AG09319 (cell line): ENCODE measurements at places on chromosomes 12 and 14.
A peak's percentile ranks its signal among the peaks of the same experiment; 100 is the strongest.

DNA sequence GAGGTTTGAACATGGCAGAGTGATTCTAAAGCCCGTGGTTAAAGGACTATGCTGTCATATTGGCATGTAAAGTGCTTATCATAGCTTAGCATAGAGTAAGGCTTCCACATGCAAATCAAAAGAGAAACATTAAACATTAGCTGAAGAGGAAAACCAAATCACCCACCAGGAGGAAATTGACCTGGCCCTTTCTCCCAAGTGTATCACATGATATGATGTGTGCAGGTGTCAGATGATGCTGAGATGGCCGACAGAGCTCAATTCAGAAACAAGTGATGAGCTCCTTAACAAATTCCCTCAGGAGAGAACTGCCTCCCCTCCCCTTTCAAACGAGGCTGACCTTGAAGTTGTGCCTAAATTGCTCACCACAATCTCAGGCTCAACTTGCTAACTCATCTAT is 217.1 kb upstream of the BTG1 start:
- DNase-seq = no peak

GRCh38 chr12:67520606-67521005 is 127.9 kb upstream of the DYRK2 start:
- DNase-seq = no peak

- no peak for DNase-seq
Observed at GRCh38 chr12:43761500-43761899, 2.7 kb downstream of the IRAK4 start.

DNA sequence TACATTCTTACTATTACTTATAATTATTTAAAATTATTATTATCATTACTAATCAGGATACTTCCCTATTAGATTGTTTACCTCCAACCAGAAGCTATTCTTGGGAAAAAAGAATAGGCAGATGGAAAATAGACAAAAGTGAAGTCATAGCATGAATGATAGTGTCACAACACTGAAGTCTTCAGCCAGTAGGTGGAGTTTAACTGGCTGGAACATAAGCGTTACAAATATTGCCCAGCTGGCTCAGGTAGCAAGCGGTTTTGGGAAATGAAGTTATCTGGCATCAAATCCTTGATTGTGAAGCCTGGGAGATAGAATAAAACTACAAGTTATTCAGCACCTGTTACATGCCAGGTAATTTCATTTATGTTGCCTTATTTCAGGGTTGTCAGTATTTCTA is 762.9 kb downstream of the C12orf50 start:
- DNase-seq = no peak

- DNase-seq = no peak
Observed at GRCh38 chr12:89155826-89156225, 196.5 kb downstream of the DUSP6 start.

- no peak for DNase-seq
Observed at GRCh38 chr14:68446243-68447040, 346.4 kb downstream of the ZFP36L1 start.

DNA sequence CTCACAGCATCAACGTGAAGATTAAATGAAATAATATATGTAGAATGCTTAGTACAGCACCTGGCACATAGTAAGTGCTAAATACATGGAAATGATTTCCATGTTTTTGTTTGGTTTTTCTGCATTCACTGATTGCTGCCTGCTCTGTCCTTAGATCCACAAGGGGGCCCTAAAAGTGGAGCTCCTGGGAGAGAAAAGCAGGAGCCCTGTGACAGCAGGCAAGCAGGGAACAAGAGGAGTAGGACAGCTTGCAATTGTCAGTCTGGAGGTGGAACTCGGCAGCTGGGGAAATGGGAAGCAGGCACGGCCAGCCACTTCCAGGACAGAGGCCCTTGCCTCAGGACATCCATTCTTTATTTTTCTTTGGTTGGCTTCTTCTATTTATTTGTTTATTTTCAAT is 292.9 kb downstream of the BMP4 start:
- no peak for DNase-seq

DNA sequence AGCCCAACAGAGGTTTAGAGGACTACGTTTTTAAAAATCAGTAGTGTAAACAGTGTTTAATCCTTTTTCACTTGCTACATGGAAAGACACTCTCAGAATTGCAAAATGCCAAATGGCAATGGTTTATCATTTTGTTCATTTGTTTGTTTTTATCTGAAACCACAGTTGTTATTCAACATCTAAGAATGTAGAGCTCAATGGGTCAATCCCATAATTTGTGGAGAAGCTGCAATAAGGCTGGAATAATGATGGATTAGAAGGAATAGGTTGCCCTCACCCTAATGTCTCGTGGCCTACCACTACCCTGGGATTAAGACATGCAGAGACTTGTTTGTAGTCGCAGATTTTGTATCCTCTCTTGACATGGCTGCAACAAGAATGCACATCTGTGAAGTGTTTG is 115.7 kb downstream of the LLPH start:
- DNase-seq = peak; percentile 65

DNA sequence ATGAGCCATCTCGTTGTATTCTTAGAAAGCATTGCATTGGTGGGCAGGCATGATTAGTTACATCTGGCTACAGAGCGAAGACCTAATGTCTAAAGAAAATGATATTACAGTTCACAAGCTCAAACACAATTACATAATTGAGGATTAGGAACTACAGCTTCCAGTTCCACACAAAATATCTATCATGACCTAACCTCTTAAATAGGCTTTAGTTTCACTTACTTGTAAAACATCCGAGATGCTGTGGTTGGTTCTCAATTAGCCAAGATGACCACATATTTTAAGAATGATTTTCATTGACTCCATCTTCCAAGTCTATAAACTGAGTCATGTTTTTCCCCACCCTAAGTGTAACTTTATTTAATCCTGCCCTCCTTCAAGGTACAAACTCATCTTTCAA is 69.5 kb downstream of the LRIG3 start:
- no peak for DNase-seq

GRCh38 chr14:31541702-31542101 is 19.5 kb upstream of the NUBPL start:
- DNase-seq = no peak

- DNase-seq = no peak
Observed at GRCh38 chr14:45095143-45095542, 11.2 kb downstream of the PRPF39 start.

DNA sequence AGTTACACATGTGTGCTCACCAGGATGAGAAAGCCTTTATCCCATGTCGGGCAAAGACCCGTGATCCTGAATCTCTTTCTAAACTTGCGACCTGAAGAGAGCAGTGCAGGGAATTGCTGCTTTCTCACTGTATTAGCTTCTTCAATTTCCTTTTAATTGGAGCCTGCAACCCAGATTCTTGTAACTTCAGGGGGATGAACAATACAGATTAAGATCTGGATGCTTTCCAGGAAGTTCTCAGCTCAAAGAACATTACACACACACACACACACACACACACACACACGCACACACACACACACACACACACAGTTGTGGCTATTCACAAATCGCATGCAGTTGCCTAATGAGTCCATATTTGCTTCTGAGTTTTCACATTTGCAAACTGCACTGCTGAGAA is 268.3 kb downstream of the NPAS3 start:
- DNase-seq = no peak

DNA sequence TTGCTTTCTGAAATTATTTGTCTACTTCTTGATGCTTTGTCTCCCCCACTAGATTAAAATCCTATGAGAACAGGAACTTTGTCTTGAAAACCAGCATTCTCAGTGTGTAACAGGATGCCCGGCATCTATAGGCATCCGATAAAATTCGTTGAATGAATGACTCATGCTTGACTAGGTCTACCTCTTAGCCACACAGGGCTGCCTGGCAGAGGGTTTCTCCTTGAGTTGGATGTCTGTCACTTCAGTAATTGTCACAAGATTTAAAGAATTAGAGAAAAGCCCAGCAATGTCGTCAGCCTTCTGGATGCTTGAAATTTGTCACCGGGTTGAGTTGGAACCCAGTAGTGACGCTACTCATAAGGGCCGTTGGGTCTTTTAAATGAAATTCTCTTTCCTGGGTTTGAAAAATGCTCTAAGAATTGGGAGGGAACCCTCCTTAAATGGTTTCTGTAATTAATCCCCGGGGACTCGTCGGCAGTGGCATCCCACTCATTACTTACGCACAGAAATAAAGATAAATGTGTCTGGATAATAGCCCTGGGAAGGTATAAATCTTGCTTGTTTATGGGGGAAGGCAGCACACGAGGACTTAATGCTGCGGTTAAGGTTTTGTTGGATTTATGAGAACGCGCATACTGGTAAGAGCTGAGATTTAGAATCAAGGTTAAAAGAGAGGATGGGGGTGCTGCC is 194.1 kb downstream of the AACS start:
- no peak for DNase-seq

- no peak for DNase-seq
Observed at GRCh38 chr12:120117961-120118320, 1.4 kb upstream of the RAB35 start.

- no peak for DNase-seq
Observed at GRCh38 chr12:96872961-96873360, 34.1 kb upstream of the NEDD1 start.

DNA sequence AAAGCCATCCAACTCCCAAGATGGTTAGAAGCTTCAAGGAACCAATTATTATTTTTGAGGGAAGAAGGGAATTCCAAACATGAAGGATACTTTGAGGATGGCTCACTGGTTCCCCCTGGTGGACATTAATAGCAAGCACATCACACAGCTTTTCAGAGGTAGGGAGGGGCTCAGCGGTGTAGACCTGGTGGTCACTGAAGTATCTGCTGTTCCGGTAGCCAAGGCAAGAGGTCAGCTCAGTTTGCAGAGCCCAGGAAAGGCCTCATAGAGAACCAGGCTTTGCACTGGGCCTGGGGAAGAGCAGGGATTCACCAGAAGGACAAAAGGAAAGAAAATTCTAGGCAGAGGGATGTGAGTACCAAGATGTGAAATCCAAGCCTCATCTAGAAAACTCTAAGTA is 118.7 kb downstream of the KSR2 start:
- no peak for DNase-seq

DNA sequence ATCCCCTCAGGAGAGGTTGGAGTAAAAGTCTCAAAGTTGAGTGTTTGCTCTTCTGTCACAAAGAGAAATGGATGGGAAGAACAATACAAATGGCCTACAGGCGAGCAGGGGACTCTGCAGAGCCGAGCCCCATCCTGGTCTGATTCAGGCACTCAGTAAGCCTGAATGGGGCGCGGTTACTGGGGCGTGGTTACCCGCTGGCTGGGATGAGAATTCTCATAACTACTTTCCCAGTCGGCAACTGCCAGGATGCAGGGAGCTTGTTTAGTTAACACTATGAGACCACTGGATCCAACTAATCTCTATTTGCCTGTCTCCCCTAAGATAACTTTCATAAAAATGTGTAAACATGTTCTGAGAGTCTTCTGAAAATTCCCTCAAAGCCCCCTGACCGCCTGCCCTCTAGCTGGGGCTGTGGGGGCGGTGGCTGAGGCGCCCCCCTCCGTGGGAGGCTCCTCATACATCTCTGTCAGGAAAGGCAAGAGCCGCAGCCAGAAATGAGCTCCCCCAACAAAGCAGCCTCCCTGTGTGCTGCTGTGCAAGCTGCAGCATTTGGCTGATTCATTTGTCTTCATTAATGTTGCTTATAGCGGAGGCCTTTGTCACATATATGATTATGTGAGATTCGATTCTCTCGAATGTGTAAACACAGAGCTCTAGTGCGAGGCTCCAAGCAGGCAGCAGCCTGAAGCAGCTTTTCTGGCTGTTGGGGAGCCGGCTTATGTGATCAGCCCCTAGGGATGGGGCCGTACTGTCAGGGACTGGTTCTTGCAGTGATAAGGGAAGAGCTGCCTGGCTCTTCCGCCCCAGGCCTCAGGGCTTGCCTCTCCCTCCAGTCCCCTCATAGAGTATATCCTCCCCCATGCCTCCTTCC is 126.1 kb upstream of the ARHGAP5 start:
- DNase-seq = no peak

GRCh38 chr14:102777711-102778337 is 575 bp downstream of the TRAF3 start:
- no peak for DNase-seq

- DNase-seq = no peak
Observed at GRCh38 chr14:69285661-69286255, 25.8 kb downstream of the GALNT16 start.
